ENCODE measurements at places on chromosomes 5 and 9. TPM values are rescaled to one million over a fixed set of nuclear protein-coding genes. Genes with fewer than 3 reads are reported as not detected.

GRCh38 chr5:9009931-9010651 is 535.8 kb downstream of the SEMA5A start:
- H3K4me1 ChIP-seq: no peaks in the 10 kb centered on the region
- H3K27me3 ChIP-seq: no peaks in the 10 kb centered on the region
- no peak overlapping the region for H3K4me3 ChIP-seq

DNA sequence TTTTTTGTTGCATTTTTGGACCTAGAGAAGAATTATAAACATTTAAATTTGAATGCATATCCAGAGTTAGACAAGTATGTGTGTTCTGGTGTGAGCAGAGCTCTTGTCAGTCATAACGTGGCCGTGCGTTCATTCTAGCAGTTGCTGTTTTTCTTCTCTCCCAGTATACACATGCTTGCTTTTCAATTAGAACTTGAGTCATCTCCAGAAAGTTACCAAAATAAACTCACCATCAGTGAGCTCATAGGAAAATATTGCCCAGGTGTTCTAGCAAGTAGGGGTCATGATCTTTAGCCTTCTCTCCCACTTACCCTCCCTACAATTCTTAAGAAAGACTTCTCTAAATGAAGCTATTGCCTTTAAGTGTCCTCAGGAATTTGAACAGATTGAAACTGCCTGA is 247.5 kb upstream of the TUT7 start:
- H3K36me3 ChIP-seq: no peaks in the 10 kb centered on the region
- DNase-seq: no peak
- H3K27ac ChIP-seq: no peak overlapping the region
- no peaks in the 10 kb centered on the region for H3K27me3 ChIP-seq

DNA sequence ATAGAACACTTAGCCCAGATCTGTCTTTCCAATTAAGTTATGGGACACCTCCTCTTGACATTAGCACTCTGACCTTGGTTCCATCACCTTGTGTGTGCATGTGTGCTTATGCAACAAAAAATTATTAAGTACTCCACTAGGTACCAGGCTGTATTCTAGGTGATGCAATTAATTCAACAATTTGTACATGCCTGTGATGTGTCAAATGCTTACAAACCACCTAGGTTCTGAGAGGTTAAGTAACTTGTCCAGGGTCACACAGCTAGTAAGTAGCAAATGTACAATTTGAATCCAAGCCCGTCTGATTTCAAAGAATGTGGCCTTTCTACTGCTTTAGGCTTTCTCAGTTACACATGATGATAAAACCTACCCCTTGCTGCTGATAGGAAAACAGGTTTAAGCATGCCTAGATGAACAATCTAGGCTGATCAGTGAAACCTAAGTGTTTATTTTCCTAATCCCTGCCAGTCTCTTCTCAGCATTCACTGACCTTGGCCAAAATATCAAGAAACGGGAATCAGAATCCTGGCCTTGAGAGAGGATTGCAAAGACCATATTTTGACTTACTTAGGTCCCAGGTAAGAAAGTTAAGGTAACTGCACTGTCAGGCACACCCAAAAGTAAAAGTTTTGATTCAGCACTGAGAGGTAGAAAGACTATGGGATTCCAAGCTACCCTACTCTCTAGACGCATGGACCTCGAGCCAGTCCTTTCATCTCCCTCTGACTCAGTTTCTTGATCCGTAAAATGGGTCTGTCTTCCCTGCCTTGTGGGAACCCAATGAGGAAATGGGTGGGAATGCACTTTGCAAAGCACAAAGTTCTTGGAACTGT is 1.0 kb downstream of the TBC1D2 start:
- no peak for DNase-seq
- H3K4me1 ChIP-seq: peaks cover 7% of the 10 kb centered on the region
- H3K27me3 ChIP-seq: no peaks in the 10 kb centered on the region
- H3K27ac ChIP-seq: no peak overlapping the region
- peak overlapping the region; percentile 85 for H3K4me3 ChIP-seq

GRCh38 chr5:27854243-27854852 is 816.0 kb upstream of the CDH9 start:
- no peaks in the 10 kb centered on the region for H3K4me1 ChIP-seq
- no peak overlapping the region for H3K27ac ChIP-seq
- H3K36me3 ChIP-seq: no peaks in the 10 kb centered on the region
- no peaks in the 10 kb centered on the region for H3K27me3 ChIP-seq

- DNase-seq: no peak
- H3K27me3 ChIP-seq: no peaks in the 10 kb centered on the region
- no peak overlapping the region for H3K27ac ChIP-seq
- no peaks in the 10 kb centered on the region for H3K4me1 ChIP-seq
- no peaks in the 10 kb centered on the region for H3K36me3 ChIP-seq
Measured at GRCh38 chr9:81724242-81724889, 35.0 kb upstream of the TLE1 start.

- H3K36me3 ChIP-seq: no peaks in the 10 kb centered on the region
- no peaks in the 10 kb centered on the region for H3K4me1 ChIP-seq
- DNase-seq: no peak
- H3K27ac ChIP-seq: no peak overlapping the region
- no peak overlapping the region for H3K4me3 ChIP-seq
Measured at GRCh38 chr5:36640949-36641348, 34.5 kb downstream of the SLC1A3 start.

DNA sequence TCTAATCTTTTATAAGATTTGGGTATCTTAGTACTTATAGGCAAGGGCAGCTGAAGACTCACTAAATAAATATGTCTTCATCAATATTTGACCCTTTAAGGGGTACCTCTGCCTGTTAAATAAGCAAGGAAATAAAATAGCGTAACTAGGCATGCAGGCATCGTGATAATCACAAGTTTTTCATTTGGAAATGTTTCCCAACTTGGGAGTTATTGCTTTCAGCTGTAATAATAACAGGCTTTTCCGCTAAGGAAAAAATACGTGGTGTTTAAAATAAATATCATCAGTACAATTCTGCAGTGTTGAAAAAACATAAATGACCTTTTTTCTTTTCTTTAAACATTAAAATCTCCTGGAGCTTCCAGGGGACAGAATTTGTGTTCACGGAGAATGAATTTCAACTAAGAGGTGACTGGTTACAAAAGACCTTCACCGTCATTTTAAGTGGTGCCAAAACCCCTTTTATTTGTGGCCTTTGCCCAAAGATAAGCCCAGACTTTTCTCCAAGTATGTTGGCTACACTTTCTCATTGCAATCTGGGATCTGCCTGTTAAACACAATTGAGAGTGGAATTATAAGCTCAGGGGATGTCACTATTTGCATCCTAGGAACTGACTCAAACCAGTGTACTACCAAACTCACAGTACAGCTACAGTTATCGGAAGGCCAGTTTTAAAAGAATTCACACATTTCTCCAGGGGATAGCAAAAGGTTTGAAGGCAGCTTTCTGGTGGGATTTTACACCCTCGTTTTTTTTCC is 218.6 kb downstream of the FBXL7 start:
- H3K4me1 ChIP-seq: no peaks in the 10 kb centered on the region
- DNase-seq: no peak
- H3K27ac ChIP-seq: no peak overlapping the region
- no peaks in the 10 kb centered on the region for H3K27me3 ChIP-seq

DNA sequence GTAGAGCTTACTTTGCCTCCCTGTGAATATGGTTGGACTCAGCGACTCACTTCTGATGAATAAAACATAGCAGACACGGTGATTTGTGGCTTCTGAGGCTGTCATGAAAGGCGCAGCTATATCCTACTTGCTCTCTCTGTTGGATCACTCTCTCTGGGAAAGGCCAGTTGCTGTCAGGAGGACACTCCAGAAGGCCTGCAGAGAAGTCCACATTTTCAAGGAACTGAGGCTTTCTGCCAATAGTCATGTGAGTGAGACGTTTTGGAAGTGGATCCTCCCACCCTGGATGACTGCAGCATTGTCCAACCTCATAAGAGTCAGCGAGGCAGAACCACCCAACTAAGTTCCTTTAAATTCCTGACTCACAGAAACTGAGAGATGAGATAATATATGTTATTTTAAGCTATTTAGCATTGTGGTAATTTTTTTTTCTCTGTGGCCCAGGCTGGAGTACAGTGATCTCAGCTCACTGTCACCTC is 156.0 kb upstream of the MAST4 start:
- H3K27me3 ChIP-seq: no peaks in the 10 kb centered on the region
- no peaks in the 10 kb centered on the region for H3K4me1 ChIP-seq
- H3K36me3 ChIP-seq: no peaks in the 10 kb centered on the region
- DNase-seq: no peak

- DNase-seq: no peak
- H3K27ac ChIP-seq: peak overlapping the region; percentile 71
- peaks cover 6% of the 10 kb centered on the region for H3K4me1 ChIP-seq
- H3K27me3 ChIP-seq: no peaks in the 10 kb centered on the region
Measured at GRCh38 chr9:129999141-129999510, 43.9 kb downstream of the FNBP1 start.

PRR16 gene
- polyA plus RNA-seq: 26.7 TPM

GRCh38 chr9:35274993-35275392 is 113.2 kb downstream of the UNC13B start:
- H3K36me3 ChIP-seq: no peaks in the 10 kb centered on the region
- no peak overlapping the region for H3K27ac ChIP-seq
- H3K4me3 ChIP-seq: no peak overlapping the region
- H3K27me3 ChIP-seq: no peaks in the 10 kb centered on the region

- H3K27ac ChIP-seq: no peak overlapping the region
- peaks cover 76% of the 10 kb centered on the region for H3K36me3 ChIP-seq
- no peak for DNase-seq
- H3K4me3 ChIP-seq: no peak overlapping the region
Measured at GRCh38 chr9:98007251-98007928, 24.2 kb downstream of the ANP32B start.

- no peak for DNase-seq
- no peaks in the 10 kb centered on the region for H3K36me3 ChIP-seq
- H3K4me1 ChIP-seq: no peaks in the 10 kb centered on the region
- H3K27ac ChIP-seq: no peak overlapping the region
Measured at GRCh38 chr5:31328040-31328733, 134.7 kb downstream of the CDH6 start.

GRCh38 chr5:180970875-180971274 is 17.8 kb upstream of the BTNL3 start:
- no peaks in the 10 kb centered on the region for H3K27me3 ChIP-seq
- H3K36me3 ChIP-seq: no peaks in the 10 kb centered on the region
- no peak overlapping the region for H3K4me3 ChIP-seq

GRCh38 chr9:3215658-3216057 is 310.1 kb downstream of the RFX3 start:
- no peak overlapping the region for H3K4me3 ChIP-seq
- no peaks in the 10 kb centered on the region for H3K36me3 ChIP-seq
- no peaks in the 10 kb centered on the region for H3K27me3 ChIP-seq
- no peak for DNase-seq

GMCL2 gene
- not detected for polyA plus RNA-seq

DNA sequence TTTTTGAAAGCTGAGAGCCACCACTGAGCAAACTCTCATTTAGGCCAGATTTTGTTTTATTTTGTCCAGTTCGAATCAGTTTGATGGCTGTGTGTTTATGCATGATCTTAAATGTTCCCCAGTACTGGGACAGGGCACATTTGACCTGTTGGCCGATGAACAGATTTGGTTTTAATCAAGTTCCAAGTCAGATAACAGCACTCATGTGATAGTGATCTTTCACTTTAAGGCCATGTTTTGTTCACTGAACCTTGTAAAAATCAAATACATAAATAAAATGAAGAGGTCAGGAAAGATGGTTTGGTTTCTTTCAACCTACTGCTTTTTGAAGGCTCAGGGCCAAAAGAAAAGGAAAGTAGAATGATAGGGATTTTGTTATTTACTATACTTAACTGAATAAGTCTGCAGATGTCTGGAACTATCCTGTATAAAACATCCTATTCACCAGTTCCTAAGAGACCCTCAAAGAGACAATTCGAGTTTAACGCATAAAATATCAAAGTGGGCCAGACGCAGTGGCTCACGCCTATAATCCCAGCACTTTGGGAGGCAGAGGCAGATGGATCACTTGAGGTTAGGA is 77.2 kb downstream of the PGM5 start:
- DNase-seq: no peak
- H3K36me3 ChIP-seq: no peaks in the 10 kb centered on the region
- no peaks in the 10 kb centered on the region for H3K27me3 ChIP-seq
- H3K4me1 ChIP-seq: no peaks in the 10 kb centered on the region

ADAMTS2 gene
- polyA plus RNA-seq: 0.12 TPM

GRCh38 chr5:34715711-34716110 is 59.6 kb downstream of the RAI14 start:
- H3K36me3 ChIP-seq: peaks cover 27% of the 10 kb centered on the region
- DNase-seq: no peak
- H3K27ac ChIP-seq: no peak overlapping the region
- peaks cover 47% of the 10 kb centered on the region for H3K4me1 ChIP-seq
- no peak overlapping the region for H3K4me3 ChIP-seq
- no peaks in the 10 kb centered on the region for H3K27me3 ChIP-seq

GRCh38 chr5:55857247-55857640 is 6.1 kb downstream of the IL31RA start:
- H3K36me3 ChIP-seq: no peaks in the 10 kb centered on the region
- H3K27ac ChIP-seq: no peak overlapping the region
- no peaks in the 10 kb centered on the region for H3K4me1 ChIP-seq
- H3K4me3 ChIP-seq: no peak overlapping the region

FAM221B gene
- not detected for polyA plus RNA-seq

PCDHGA6 gene
- polyA plus RNA-seq: 1.4 TPM

DNA sequence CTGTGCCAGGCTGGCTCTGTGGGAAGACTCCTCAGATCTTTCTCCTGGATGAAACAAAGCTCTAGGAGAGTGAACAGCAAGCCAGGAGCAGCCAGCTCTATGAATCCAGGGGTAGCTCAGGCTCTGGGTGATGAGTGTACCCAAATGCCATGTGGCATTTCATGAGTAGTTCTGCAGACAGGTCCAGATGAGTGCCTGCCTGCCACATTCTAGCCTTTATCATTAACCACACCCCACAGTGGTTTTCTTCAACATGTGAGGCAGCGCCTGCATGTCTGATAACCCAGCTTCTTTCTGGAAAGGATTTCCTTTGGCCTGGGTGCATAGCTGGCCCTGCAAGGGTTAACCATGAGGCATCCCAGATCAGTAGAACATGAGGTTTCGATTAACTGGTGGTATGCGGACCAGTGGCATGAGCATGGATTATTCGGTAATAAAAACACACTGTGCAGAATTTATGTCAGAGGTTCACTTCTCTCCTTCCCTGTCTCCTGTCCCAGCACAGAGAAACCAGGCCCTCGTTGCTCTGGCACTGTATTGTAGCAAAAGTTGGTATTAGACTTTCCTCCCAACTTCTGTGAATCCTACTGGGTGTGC is 381.9 kb upstream of the ZNF462 start:
- no peaks in the 10 kb centered on the region for H3K27me3 ChIP-seq
- no peak overlapping the region for H3K27ac ChIP-seq
- peak; percentile 27 for DNase-seq
- no peaks in the 10 kb centered on the region for H3K36me3 ChIP-seq

DNA sequence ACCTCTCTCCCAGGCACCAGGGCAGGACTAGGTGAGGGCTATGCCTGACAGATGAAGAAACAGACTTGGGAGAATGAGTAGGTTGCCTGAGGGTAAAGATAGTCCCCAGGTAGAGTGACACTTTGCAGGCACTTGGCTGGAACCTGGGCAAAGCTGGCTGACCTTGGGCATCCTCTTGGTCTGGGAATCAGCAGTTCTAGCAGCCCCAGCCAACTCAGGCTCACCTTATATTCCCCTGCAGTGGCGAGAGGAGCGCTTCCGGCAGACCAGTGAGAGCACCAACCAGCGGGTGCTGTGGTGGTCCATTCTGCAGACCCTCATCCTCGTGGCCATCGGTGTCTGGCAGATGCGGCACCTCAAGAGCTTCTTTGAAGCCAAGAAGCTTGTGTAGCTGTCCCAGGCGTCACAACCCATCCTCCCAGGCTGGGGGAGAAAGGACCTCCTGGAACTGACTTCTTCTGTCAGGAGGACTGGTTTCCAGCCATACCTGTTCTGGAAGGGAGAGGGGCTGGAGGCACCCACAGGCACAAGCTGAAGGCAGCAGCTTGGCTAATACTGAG is 3.1 kb downstream of the TMED9 start:
- DNase-seq: no peak
- H3K27me3 ChIP-seq: peaks cover 4% of the 10 kb centered on the region
- H3K36me3 ChIP-seq: peaks cover 41% of the 10 kb centered on the region
- no peak overlapping the region for H3K27ac ChIP-seq
